NCI-H187 treated with DMSO at 0.1 percent for 48 hours (cell line): ENCODE measurements at places on chromosomes 12 and 14.

GRCh38 chr12:92398565-92399309 is 253.1 kb upstream of the BTG1 start:
- DNase-seq: no peak

GRCh38 chr12:92028441-92028709 is 117.3 kb downstream of the BTG1 start:
- DNase-seq: no peak

GRCh38 chr14:52494444-52494843 is 57.9 kb downstream of the TXNDC16 start:
- no peak for DNase-seq

GRCh38 chr12:54060975-54061778 is 7.5 kb downstream of the HOXC4 start:
- no peak for DNase-seq

DNA sequence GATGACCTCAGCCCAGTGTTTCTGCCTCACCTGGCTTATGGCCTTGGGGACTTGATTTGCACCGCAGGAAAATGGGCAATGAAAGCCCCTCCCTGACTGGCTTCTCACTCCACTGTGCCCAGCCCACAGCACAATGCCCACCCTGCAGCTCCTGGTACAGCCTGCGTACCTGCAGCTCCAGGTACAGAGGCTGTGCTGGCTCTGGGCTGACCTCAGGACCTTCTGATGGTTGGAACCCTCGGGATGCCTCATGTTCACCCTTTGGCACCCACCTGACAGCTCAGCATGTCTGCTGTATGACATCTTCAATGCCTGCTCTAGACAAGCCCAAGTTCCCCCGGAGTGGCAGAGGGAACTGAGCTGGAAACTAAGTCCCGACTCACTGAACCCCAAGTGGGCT is 87.1 kb downstream of the ALG10 start:
- no peak for DNase-seq

GRCh38 chr12:80892597-80893445 is 44.9 kb downstream of the LIN7A start:
- no peak for DNase-seq

DNA sequence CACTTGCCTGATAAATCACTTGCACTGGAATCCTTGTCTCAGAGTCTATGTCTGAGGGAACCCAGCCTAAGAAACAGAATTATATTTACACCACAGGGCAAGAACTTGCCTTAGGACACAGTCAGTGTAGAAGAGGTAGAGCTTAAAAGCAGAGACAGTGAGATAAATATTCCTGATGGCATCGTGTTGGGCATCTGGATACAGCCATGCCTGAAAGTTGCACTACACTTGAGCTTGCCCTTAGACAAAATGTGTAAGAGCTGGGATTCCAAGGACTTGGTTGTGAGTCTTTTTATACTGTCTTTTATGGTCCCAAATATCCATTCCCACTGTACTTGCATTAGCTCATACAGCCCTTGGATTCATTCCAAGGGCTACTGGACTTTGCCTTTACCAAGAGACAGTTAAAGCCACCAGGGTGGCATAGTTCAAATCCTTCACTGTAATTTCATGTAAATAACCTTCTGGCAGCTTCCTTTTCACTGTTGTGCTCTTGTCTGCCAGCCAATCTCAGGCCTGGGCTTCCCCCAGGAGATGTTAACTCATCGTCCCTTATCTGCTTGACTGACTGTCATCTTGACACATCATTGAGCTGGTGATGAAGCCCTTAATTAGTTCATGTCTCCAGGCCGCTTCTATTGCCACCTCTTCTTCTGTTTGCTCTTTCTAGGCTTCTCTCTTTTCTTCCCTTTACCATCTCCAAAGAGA is 577.9 kb upstream of the TBX3 start:
- DNase-seq: peak; percentile 21

- DNase-seq: no peak
Observed at GRCh38 chr12:75196865-75197264, 12.8 kb downstream of the KCNC2 start.

DNA sequence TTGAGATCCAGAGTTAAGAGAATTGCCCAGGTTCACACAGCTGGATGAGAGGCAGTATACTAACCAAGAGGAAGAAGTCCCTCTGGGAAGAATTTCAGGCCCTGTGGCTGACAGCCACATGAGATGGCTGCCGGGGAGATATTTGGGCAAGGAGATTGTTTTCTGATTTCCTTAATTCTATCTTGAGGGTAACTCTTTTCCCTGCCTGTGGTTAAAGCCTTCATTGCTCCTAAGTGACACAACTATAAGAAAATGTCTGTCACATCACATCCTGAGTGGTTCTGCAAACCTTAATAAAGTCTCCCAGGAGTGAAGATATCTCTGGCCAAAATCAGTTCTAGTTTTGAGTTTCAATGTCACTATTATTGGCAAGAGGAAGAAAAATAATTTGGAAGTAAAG is 9.6 kb downstream of the ARHGDIB start:
- DNase-seq: no peak

DNA sequence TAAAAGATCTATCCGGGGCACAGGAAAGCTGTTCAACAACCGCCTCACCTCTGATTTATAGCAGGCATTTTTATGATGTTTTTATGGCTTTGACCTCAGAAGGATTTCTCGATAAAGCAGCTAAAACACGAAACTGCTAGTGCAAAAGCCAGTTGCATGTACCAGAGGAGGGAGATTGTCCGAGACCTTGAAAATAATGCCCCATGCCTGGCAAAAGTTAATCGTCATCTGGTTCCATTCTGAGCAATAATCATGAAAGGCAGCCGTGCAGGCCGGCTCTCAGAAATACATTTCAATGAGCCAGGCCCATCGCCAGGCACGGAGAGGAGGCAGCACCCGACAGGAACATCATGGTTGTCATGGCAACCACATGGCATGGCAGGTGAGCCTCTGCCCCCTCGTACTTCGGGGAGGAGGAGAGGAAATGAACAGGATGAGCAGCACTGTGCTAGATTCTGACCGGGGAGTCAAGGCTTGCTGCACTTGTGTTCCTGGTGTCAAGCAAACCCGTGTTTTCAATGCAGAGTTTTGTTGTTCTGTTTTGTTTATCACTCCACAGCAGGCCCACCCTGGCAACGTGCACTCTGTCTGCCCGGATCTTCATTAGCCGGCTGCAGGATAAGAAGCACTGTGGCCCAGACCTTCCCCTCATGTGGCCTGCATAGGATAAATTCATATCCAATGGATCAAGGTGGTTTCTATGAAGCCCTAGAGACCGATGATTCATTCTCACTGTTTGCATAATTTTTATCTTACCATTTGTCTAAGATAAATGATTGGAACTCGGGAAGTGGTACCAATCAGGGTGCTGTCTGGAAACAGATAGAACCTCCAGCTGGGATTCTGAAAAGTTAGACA is 160.2 kb downstream of the RIMBP2 start:
- DNase-seq: peak; percentile 41

GRCh38 chr14:73776194-73776537 is 62.0 kb upstream of the PNMA1 start:
- DNase-seq: no peak

DNA sequence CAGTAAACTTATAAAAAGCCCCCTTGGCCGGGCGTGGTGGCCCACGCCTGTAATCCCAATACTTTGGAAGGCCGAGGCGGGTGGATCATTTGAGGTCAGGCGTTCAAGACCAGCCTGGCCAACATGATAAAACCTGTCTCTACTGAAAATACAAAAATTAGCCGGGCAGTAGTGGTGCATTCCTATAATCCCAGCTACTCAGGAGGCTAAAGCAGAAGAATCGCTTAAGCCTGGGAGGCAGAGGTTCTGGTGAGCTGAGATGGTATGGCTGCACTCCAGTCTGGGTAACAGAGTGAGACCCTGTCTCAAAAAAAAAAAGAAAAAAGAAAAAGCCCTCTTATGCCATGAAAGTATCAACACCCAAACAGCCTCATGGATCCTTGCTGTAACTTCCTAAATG is 3.7 kb downstream of the PRMT5 start:
- no peak for DNase-seq

- no peak for DNase-seq
Observed at GRCh38 chr14:101076451-101077198, 173.1 kb upstream of the RTL1 start.

DNA sequence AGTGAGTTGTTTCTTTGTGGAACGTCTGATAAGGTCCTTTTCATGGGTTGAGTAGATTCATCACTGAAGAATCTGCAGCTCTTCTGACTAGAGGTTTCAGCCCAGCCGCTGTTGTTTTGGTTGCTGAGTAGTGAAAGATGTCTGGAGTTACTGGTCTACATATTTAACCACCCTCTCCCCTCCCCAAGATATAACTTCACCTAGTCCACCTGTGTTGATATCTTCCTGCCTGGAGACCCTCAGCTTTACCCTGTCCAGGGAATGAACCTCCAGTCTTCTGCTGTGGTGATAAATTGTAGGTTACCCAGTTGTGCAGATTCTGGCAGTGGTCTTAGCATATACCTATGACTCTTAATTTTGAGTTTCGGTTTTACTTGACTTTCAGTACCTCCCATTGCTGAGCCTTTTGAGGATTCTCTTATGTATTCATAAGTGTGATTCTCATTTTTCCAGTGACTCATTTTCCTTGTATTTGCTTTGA is 62.9 kb downstream of the CCDC91 start:
- no peak for DNase-seq

DNA sequence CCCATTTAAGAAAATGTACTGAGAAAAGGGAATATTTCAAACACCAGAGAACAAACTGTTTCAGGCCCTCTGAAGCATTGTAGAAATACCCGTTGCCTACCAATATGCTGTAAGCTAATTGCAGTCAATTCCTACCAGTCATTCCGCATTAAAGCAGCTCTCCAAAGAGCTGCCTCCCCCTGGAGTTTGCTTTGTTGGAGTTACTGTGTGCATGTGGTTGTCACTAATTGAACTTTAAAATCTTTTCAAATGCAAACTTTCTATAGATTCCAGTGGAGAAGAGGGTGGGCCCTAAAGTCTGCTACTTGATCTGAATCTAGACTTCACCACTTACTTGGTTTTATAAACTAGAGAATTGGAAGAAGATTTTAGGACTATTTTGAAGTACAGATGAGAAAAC is 112.7 kb downstream of the PLXNC1 start:
- DNase-seq: no peak

DNA sequence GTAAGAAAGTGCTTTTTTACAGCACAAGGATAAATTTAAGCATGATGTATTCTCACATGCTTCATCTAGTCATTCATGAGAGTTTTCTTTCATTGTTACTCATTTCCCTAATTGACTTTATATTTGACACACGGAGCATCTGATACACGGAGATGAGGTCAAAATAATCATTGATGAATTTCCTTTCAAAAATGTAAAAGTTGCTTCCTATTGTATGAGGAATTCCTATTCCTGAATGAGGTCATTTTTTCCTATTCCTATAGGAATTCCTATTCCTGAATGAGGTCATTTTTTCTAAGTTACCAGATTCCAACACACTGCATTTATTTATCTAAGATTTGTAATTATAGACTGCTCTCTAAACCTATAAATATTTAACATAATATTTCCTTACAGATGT is 316.7 kb upstream of the KITLG start:
- DNase-seq: no peak

DNA sequence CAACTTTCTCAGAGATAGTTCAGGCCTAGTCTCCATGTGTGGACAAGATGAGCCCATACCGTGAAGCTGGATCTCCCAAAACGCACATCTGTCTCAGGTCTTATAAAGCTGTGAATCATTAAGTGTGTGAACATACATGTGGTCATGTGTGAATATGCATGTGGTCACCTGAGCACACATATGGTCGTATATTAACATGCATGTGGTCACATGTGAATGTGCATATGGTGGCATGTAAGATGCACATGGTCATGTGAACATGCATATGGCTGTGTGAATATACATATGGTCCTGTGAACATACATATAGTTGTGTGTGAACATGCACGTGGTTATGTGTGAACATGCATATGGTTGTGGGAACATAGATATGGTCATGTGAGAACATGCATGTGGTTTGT is 172.5 kb upstream of the PZP start:
- DNase-seq: no peak

DNA sequence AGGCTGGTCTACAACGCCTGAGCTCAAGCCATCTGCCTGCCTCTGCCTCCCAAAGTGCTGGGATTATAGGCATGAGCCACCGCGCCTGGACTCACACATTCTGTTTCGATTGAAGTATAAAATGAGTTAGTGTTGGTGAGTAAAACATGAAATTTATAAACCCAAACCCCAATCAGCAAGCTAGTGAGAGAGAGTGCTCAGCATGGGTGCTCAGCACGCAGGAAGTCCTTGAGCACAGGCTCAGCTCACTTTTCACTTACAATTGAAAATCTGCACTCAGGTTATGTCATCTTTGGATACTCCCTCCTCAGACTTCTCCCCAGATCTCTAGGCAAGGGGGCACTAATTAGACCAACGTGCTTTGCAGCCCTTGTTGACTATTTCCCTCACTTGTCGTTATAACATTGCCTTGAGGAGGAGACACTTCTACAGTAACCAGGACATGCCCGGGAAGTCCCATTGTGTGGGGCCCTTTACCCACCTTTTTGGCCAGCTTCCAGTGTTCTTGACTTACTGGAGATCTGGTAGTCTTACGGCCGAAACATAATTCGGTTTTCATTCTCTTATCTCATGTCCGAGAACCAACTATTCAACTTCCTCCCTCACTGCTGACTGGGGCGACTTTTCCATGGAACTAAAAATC is 68.5 kb upstream of the AMN1 start:
- DNase-seq: no peak

DNA sequence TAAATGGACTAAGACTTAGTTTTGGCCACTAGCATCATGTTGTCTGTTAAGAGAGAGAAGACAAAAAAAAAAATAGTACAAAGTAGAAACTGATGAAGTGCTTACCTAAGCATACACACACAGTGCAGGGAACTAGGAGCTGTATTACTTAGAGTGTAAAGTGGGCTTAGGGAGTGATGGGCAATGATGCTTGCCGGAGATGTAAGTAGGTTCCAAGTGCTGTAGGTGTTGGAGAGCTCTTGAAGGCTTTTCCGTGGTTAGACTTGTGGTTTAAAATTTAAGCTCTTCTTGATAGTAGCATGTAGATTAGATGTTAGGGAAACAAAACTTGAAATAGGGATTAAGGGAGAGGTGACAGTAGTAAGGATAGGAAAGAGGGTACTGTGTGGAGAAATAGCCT is 34.7 kb downstream of the MIA2 start:
- peak; percentile 86 for DNase-seq

- no peak for DNase-seq
Observed at GRCh38 chr12:61999311-61999710, 260.9 kb upstream of the USP15 start.

- DNase-seq: no peak
Observed at GRCh38 chr12:112843287-112843686, 51.7 kb downstream of the RPH3A start.
